Muscle of arm (tissue), 14 donors: ENCODE measurements at places on chromosomes 2 and 18. TPM values are rescaled to one million over a fixed set of nuclear protein-coding genes. Genes with fewer than 3 reads are reported as not detected.
A peak's percentile ranks its signal among the peaks of the same experiment; 100 is the strongest.

GRCh38 chr2:74130211-74130995 is 17.3 kb downstream of the BOLA3 start:
- DNase-seq = no peak

TTC31 gene
- 22.6 TPM for polyA plus RNA-seq

DNA sequence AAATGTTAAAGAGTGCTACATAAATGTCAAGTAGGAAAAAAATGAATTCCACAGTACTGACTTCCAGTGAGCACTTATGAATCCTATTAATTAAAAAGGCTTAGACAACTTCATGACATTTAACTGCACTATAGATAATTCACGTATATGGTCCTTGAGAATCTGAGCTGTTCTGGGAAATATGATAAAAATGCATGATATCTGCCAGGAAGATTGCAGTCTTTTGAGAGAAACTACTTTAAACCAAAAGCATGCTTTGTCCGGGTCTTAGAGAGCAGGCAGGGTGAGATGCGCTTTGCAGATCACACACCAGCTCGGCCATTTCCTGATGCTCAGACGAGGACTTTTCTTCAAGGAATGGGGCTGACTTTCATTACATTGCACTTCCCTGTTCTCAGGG is 42.6 kb downstream of the CMPK2 start:
- peak; percentile 23 for DNase-seq

EVX2 gene
- polyA plus RNA-seq = not detected

ALKAL2 gene
- 2.1 TPM for polyA plus RNA-seq

SPC25 gene
- 7.2 TPM for polyA plus RNA-seq

PROKR1 gene
- polyA plus RNA-seq = 0.19 TPM

DNA sequence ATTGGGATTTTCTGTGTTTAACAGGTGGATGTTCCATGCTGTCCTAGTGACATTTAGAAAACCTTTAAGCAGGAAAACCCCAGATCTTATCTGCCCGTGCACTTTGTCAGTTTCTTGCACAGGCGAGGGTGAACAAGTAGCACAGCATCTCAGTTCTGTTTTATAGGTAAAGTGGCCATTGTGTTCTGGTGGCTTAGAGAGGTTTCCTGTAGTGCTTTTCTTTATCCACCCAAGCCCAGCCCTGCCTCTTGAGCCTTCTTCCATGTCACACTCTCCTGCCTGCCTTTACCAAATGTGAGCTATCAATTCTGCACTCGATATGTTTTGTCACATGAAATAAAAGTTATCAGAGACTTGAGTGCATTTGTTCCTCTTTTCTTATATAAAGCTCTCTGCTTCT is 135.3 kb upstream of the NOSTRIN start:
- no peak for DNase-seq

- DNase-seq = no peak
Measured at GRCh38 chr2:144683966-144684365, 164.0 kb upstream of the ZEB2 start.

LYPD6B gene
- 0.24 TPM for polyA plus RNA-seq

- DNase-seq = no peak
Measured at GRCh38 chr2:77016443-77017354, 505.5 kb downstream of the LRRTM4 start.

GRCh38 chr2:37625796-37626571 is 45.5 kb downstream of the CDC42EP3 start:
- DNase-seq = no peak

DNA sequence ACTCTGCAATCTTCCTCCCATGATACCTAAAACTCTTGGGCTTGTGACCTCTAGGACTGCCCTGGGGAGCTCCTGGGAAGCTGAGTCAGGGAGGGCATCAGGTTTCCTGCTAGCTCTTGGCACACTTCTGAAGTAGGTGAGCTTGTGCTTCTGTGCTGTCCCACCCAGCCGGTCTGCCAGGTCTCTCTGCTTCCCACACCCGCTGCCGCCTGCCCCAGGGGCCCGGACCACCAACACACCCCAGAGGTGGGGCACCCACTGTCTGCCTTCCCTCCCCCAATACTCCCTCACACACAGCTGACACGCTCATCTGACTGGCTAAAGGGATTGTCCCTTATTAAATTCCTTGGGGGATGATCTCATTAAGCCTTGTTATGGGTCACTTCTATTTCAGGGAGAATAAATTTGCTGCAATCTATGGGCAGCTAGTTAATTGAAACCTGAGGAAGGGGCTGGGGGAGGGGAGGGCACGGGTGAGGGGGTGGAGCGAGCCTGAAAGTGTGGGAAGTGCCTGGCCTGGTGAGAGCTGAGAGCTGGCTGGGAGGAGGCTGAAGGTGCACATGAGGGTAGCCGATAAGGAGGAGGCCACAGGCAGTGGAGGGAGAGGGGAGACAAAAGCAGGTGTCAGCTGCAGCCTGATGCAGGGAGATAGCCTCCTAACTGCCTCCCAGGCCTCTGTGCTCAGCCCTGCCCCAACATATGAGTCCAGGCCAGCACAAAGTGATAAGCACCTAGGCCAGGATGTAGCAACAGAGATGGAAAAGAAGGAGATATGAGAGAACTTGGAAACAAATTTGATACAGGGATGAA is 48.8 kb downstream of the HAUS1 start:
- DNase-seq = no peak

ANAPC1 gene
- 21.0 TPM for polyA plus RNA-seq

ZFP36L2 gene
- polyA plus RNA-seq = 47.8 TPM
